ENCODE measurements at places on chromosomes 12 and 14.

DNA sequence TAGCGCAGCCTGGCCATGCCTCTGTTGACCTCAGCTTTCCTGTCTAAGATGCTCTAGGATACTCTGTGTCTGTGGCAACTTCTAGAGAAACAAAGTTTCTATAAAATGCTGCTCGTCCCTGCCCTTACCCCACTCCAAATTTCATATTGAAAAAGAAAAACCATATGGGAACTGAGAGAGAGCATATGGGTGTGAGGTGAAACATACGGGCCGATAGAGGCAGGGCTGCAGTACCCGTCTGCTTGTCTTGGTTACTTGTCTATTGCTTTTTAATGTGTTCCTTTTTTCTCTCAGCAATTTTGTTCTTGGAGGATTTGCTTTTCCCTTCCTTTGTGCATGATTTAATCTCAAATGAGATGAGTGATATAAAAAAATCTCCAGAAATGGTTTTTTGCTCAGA is 113.0 kb downstream of the SRGAP1 start:
- DNase-seq: no peak

DNA sequence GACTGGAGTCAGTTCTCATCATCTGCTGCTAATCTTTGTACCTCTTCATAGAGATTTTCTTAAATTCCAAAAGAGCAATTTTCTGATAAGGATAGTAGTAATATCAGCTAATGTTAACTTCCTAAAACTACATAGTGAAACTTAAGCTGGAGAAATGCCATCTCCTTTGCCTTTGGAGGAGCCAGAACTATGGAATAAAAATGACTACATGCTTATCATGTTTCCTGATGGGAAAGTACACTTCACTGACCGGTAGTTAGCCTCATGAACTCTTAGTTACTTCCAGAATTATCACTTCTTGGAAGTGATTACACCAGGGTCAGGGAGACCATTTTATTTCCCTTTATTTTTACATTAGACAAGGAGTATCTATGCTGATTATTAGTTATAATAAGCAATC is 1222.1 kb upstream of the TMEM132C start:
- DNase-seq: no peak

GRCh38 chr14:91875525-91876286 is 8.4 kb upstream of the TC2N start:
- DNase-seq: no peak

DNA sequence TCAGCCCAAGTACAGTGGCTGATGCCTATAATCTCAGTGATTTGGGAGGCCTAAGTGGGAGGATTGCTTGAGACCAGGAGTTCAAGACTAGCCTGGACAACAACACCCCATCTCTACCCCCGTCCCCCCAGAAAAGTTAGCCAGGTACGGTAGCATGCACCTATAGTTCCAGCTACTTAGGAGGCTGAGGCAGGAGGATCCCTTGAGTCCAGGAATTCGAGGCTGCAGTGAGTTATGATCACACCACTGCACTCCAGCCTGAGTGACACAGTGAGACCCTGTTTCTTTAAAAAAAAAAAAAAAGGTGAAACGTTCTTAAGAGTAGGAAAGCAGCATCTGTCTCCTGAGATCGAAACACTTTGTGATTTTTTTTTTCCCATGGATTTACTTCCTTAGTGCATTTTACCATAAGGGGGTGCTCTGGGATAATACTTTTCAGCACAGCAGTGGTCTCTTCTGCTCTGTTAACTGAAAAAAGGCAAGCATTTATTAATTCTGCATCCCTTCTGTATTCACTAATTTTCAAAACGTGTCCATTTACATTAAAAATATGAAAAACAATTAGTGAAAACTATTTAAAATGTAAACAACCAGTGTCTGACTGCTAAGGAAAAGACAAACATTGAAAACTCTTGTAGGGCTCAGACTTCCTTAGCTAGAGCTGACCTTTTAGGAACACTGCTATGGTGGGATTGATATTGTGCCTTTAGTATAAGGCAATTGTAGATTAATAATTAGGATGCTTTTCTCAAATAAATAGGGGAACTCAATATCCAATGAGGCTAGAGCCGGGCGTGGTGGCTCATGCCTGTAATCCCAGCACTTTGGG is 31.2 kb upstream of the USP44 start:
- DNase-seq: peak; percentile 48

GRCh38 chr12:111248236-111249017 is 120.5 kb downstream of the PHETA1 start:
- DNase-seq: peak; percentile 23

GRCh38 chr14:91309756-91310280 is 65.3 kb upstream of the GPR68 start:
- DNase-seq: no peak

- no peak for DNase-seq
These were observed 13.3 kb downstream of the DNM1L start for GRCh38 chr12:32692358-32692757.

DNA sequence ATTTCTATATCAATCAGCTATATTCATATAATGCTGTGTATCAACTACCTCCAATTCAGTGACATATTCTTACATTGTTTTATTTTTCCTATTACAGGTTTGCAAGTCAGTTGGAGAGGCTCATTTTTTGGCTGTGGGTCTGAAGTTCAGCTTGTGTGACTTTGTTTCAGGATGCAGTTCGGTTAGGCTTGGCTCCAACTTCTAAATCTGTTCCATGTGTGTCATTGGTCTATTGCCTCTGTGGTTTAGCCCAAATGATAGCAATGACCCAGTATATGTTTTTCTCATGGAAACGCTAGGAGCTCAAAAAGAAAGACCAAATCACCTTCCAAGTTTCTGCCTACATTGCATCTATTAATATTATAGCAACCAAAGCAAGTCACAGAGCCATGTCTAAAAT is 848.6 kb upstream of the LRFN5 start:
- DNase-seq: no peak

Data from fibroblast of upper back skin (primary cell).